Suprapubic skin (tissue), 4 donors: ENCODE measurements at places on chromosomes 1 and 21. TPM values are rescaled to one million over a fixed set of nuclear protein-coding genes. Genes with fewer than 3 reads are reported as not detected.
A peak's percentile ranks its signal among the peaks of the same experiment; 100 is the strongest.

DNA sequence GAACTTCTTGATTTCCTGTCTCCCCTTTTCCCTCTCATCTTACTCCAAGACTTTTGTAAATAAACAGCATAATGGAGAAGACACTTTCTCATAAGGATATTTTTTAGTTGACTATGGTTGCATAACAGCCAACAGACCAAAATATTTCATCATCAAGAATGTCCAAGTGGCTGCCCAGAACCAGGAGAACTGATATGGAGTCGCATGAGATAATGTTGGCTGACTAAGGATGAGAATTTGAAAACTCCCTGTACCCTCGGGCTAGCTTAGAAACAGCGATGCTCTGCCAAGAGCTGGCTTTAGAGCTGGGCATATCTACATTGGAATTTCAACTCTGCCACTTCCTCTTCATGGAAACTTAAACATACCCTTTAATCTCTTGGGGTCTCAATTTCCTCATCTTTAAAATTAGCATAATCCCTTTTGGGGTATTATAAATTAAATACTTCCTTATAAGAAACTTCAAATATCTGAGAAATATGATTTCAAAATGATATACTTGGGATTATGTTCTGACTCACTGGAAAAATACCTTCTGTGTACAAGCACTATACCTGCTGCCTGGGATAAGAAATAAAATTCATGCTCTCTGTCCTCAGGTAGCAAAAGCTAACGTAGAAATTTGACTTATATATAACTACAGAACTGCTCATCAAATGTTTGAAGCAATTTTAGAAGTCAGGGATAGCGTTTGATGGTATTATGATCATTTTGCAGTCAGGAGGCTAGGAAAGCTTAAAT, 777.3 kb downstream of the LTN1 start:
- no peak for DNase-seq

- DNase-seq, result no peak
Observed at GRCh38 chr1:23023174-23023845, 4.0 kb downstream of the KDM1A start.

- DNase-seq, result peak; percentile 82
Observed at GRCh38 chr1:16720351-16721223, 19.7 kb upstream of the RNU1-4 start.

Gene L1TD1
- total RNA-seq, result not detected
